ENCODE measurements at places on chromosomes 4 and X. TPM values are rescaled to one million over a fixed set of nuclear protein-coding genes. Genes with fewer than 3 reads are reported as not detected.

RASGEF1B gene
- total RNA-seq, result 35.0 TPM

ADH1C gene
- 33.9 TPM for total RNA-seq

ADH4 gene
- 3.1 TPM for total RNA-seq

UBQLN2 gene
- 23.5 TPM for total RNA-seq

USP17L28 gene
- not detected for total RNA-seq

TMPRSS11E gene
- total RNA-seq, result not detected

SOWAHD gene
- not detected for total RNA-seq

STARD8 gene
- total RNA-seq, result 40.2 TPM

SLITRK4 gene
- total RNA-seq, result 3.9 TPM

APBB2 gene
- total RNA-seq, result 129 TPM

SLC9B1 gene
- total RNA-seq, result 0.72 TPM

DCLK2 gene
- 5.4 TPM for total RNA-seq

AVPR2 gene
- total RNA-seq, result 22.7 TPM

MAGEA1 gene
- total RNA-seq, result not detected

PCDH7 gene
- 0.69 TPM for total RNA-seq

ASB11 gene
- total RNA-seq, result not detected

CWH43 gene
- not detected for total RNA-seq

VMA21 gene
- 34.2 TPM for total RNA-seq

FOXR2 gene
- not detected for total RNA-seq

BTK gene
- 13.9 TPM for total RNA-seq

TMSB15A gene
- total RNA-seq, result not detected

BEX3 gene
- 68.5 TPM for total RNA-seq

FAM47E gene
- total RNA-seq, result 3.8 TPM

ALAS2 gene
- 1.1 TPM for total RNA-seq

SHROOM3 gene
- 1.3 TPM for total RNA-seq

USP53 gene
- total RNA-seq, result 55.5 TPM

FAM133A gene
- total RNA-seq, result not detected

CT47A7 gene
- not detected for total RNA-seq

ANOS1 gene
- total RNA-seq, result 3.5 TPM

Data from omental fat pad (tissue), 4 donors.